Hypothalamus (tissue), 51 donors: ENCODE measurements at places on chromosomes 12 and 14.
A peak's percentile ranks its signal among the peaks of the same experiment; 100 is the strongest.

- DNase-seq: no peak
Observed at GRCh38 chr14:71646518-71646917, 285.7 kb upstream of the RGS6 start.

GRCh38 chr12:53213348-53213747, 6.3 kb upstream of the ITGB7 start:
- DNase-seq: peak; percentile 80

DNA sequence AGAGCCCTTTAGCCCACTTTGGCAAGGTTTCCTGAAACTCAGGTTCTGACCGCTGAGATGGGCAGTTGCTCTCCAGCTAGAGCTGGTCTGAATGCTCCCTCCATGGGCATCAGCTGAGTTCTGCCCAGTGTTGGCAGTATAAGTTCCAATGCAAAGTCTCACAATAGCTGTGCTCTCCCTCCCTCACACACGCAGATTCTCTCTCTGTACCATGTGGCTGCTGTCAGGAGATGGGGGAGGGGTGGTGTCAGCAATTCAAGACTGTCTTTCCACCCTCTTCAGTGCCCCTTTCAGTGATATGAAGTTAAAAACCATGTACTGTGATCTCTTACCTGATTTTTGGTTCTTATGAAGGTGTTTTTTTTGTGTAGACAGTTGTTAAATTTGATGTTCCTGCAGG, 164.3 kb upstream of the PLEKHA5 start:
- DNase-seq: no peak

DNA sequence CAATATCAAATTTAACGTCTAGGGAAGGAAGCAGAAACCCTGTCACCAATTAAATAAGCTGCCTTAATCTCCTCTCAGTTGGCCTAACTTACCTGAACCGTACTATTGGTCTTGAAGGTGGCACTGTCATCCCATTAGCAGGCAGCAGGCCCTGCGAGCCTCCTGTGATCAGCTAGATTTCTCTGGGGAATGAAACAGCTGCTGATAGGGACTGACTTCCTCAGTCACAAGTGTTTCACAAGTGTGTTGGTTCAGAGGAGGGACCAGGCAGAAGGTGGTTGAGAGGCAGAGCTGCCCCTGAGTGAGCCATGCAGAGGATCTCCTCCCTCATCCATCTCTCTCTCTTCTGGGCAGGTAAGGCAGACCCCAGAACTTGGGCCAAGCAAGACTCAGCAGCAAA, 166.8 kb downstream of the DAD1 start:
- no peak for DNase-seq

DNA sequence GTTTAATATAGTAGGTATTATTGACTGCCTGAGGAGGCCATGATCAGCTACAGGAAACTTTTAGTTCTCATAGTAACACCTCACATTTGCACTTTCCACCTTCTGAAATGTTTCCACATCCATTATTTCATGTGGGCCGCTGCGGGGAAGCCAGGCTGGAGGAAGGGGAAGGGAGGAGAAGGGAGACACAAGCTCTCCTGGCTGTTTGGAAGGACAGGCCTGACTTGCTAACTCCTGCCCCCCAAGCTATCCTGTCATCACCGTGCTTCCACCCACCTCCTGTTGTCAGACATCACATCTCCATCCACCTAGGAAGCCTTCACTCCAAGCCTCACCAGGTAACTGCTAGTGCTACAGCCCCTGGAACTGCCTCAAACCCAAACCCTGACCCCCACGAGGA, 9.5 kb downstream of the DPF3 start:
- DNase-seq: no peak

GRCh38 chr14:104264495-104265265, 126.3 kb downstream of the KIF26A start:
- DNase-seq: no peak
